ENCODE measurements at places on chromosomes 7 and 10. TPM values are rescaled to one million over a fixed set of nuclear protein-coding genes. Genes with fewer than 3 reads are reported as not detected.

DNA sequence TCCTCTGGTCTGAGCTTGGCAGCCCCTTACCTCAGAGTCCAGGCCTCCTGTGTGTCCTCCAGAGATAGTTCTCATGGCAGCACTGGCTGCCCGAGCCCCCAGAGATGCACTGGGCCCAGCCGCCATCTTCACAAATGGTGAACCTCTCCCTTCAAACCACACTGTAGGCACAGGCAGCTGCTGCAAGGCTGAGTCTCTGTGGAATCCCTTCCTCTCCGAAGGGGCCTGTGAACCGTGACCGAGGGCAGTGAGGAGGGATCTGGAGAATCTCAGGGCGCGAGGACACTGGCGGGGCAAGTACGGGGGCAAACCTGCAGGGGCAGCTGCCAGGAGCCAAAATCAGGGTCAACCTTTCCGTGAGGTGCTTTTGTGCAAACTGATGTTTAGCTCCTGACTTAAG, 69.5 kb upstream of the CFAP46 start:
- no peak for DNase-seq

- DNase-seq: no peak
Observed at GRCh38 chr10:87860816-87861403, 2.4 kb downstream of the KLLN start.

Gene C10orf95
- 0.31 TPM for total RNA-seq

DNA sequence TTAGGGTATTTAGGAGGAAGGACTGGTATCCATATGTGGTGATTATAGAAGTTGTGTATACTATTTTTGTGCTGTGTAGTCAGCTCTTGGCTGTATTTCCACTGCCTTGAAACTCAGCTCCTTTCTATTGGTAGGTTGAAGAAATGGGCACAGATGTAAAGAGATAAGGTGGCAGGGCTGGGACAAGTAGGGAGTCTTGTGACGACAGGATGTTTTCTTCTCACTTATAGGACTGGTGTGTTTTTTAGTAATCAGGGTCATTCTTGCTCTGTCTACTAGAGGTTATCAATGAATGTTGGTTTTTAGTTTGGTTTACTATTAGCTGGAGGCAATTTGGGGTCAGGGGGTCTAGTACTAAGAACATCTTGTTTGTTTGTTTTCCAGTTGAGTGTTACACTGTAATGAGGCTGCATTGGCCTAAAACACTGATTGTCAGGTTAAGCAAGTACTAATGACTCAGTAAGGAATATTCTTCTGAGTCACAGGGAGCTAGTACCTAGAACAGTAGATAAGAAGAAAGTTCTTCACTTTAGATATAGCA, 11.8 kb downstream of the UBN2 start:
- DNase-seq: no peak

Gene SPDYE5
- not detected for total RNA-seq

Gene ST8SIA6
- total RNA-seq: not detected
